ENCODE measurements at places on chromosomes 5 and 9.

GRCh38 chr9:292915-293314, 78.2 kb downstream of the DOCK8 start:
- no peak for DNase-seq

DNA sequence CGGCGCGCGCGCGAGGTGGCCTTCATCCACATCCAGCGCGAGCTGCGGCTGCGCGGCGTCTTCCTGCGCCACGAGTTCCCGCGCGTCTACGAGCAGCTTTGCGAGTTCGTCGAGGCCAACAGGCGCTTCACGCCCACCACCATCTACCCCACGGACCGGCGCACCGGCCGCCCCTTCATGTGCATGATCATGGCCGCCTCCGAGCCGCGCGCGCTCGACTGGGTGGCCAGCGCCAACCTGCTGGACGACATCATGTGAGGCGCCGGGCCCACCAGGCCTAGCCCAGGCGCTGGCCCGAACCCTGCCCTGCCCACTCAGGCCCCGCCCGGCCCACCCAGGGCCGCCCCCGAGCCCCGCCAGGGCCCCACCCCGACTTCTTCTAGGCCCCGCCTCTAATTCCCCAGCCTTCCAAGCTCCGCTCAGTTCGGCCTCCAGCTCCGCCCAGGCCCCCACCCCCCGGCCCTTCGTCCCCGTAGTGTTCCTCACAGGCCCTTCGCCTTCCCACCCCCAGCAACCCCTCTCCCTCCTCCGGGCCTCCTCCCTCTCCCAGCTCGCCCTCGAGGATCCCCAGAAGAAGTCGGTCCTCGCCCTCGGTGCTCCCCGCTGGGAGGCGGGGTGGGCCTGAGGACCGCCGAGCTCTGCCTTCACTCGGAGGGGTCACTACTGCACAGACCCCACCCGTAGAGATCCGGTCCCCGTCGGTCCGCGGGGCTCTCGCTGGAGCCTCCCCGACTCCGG, 2.0 kb upstream of the PHPT1 start:
- no peak for DNase-seq

GRCh38 chr5:148861088-148861487, 34.7 kb downstream of the ADRB2 start:
- no peak for DNase-seq

- DNase-seq: no peak
Observed at GRCh38 chr5:9658706-9659105, 28.6 kb upstream of the TAS2R1 start.

- DNase-seq: no peak
Observed at GRCh38 chr9:132144708-132145365, 17.0 kb upstream of the NTNG2 start.

- no peak for DNase-seq
Observed at GRCh38 chr5:17106521-17106920, 110.9 kb upstream of the BASP1 start.

Measured in thoracic aorta (tissue), 2 donors.